ENCODE measurements at places on chromosomes 3 and 15.
A peak's percentile ranks its signal among the peaks of the same experiment; 100 is the strongest.

DNA sequence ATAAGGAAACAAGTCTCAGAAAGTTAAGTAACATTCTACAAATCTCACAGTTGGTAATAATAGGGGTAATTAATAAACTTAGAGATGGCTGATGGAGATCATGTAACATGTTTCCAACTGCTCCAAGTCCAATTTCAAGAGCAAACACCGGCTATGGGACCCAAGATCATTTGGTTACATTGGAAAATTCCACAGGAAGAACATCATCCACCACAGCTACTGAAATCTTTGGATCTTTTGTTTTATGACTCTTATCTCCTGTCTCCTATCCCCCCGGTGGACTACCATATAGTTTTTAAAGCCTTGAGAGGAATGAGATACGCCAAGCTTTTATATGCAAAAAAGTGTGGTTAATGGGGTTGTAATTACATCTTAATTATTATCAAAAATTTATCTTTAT lies 216.1 kb downstream of the WNT5A start:
- no peak for DNase-seq

- DNase-seq = no peak
These were observed 64.4 kb upstream of the TPM1 start for GRCh38 chr15:62977952-62978811.

GRCh38 chr3:169213956-169214355 lies 449.6 kb downstream of the MECOM start:
- DNase-seq = no peak

DNA sequence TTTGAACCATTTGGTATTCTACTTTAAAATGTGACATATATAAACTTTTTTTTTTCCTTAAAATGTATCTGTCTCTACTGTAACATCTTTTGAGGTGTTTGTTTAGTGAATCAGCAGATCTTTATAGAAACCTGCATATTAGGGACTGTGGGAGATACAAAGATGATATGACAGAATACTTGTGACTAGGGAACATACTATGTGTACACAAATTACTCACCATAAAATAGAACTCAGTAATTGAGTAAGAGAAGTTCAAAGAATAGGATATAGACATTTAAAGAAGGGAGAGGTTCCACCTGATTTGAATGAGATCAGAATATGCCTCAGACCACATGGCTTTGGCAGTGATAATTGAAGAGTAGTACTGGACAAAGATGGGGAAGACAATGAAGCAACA lies 47.9 kb downstream of the ATP2C1 start:
- no peak for DNase-seq

- DNase-seq = no peak
These were observed 43.7 kb upstream of the CFAP20DC start for GRCh38 chr3:59093521-59093920.

DNA sequence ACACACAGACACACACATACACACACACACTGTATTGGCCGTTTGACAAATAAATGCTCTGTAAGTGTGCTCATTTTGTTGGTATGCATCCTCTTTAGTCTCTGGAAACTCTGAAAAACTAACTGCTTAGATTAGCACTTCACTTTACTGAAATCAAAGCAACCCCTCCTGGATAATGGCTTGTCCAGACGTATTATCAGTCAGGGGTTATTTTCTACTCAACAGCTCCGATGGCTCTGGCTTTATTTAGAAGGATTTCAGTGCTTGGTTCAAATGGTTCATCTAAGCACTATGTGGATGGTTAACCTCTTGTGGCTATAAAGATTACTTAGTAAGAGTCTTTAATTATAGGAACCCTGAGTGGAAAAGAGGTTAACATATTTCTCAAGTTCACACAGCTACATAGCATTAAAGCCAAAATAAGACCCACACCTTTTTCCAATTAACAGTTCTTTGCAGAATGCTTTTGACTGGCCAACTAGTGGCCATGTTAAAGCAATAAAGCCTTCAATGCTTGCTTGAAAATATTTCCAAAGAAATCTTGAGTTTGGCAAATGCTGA lies 516.1 kb upstream of the NAALADL2 start:
- no peak for DNase-seq

GRCh38 chr3:61646851-61647525 lies 85.6 kb downstream of the PTPRG start:
- DNase-seq = no peak

DNA sequence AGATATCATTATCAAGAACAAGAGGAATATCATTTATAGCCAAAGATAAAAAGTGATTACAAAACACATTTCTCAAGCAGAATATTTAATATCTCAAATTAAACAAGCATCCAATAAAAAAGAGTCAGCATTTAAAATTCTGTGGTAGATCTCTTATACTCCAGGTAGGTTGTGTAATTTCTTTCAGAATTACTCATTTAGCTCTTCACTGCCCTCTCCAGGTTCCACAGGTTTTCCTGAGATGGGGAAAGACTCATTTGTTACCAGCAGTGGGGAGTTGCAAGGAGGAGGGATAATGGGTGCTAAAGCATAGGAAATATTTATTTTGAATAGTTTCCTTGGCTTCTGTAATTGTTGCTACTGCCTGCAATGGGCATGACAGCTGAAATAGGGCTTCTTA lies 83.1 kb upstream of the RASGRP1 start:
- DNase-seq = no peak

DNA sequence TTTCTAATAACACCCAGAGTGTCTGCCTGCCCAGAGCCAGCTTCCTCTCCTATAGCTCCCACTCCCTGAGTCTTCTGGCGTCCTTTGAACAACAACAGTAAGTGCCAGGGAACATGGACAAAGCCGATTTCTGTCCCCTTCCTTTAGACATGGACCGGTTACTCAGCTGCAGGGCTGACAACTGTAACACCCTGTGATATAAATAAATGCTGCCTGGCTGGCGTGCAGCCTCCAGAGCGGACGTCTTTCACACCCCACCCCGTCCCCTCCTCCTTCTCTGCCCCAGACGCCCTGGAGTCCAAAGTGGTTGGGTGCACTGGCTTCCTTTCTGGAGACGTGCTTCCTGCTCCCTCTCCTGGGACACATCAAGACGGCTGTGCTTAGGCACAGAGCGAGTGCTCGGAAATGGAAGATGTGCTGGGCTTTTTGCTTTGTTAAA lies 281.9 kb upstream of the LRRFIP2 start:
- DNase-seq = no peak

DNA sequence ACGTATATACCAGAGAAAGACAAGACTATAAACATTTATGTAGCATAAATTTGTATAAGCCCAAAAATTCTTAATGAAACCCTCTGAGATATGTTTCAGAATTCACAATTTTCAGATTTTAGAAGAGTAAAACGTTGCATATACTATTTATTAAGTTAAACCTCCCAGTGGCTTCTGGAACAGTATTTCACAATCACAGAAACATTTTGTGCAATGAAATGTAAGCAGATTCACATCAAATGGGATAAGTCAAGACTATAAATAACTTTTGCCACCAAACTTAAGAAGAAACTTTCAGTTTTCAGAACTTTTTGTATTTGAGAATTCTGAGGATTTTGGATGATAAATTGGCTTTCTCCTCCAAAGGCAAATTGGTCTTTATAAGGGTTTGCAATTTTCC lies 9.2 kb downstream of the SLTM start:
- no peak for DNase-seq

GRCh38 chr15:73882761-73883419 lies 9.5 kb downstream of the TBC1D21 start:
- no peak for DNase-seq

- no peak for DNase-seq
These were observed 26.3 kb downstream of the FEM1B start for GRCh38 chr15:68303560-68304436.

GRCh38 chr3:105608623-105609022 lies 241.9 kb downstream of the ALCAM start:
- no peak for DNase-seq

DNA sequence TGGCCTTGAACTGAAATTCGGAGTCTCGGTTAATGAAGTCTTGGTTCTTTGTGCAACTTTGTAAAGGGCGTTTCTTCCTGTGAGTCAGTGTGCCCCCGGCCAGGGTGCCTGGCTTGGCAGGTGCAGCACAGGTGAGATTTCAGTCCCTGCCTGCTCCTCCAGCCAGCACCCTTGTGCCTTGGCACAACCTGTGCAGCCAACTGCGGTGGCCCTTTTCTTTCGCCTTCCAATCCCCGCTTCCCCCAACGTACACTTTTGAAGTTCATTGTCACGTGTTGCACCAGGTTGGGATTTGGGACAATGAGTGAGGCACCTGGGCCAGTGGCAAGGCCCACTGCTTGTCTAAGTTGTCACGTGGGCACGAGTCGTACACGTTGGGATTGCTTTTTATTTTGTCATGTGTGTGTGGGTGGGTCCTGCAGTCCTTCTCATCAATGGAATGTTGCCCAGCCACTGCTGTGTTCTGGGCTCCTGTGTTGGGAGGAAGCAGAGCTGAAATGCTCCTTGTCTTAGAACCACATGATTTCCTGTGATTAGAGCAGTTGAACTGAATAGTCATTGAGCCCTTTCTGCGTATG lies 242.9 kb upstream of the BHLHE40 start:
- no peak for DNase-seq

- DNase-seq = no peak
These were observed 63.9 kb downstream of the NFKBIZ start for GRCh38 chr3:101913168-101913567.

DNA sequence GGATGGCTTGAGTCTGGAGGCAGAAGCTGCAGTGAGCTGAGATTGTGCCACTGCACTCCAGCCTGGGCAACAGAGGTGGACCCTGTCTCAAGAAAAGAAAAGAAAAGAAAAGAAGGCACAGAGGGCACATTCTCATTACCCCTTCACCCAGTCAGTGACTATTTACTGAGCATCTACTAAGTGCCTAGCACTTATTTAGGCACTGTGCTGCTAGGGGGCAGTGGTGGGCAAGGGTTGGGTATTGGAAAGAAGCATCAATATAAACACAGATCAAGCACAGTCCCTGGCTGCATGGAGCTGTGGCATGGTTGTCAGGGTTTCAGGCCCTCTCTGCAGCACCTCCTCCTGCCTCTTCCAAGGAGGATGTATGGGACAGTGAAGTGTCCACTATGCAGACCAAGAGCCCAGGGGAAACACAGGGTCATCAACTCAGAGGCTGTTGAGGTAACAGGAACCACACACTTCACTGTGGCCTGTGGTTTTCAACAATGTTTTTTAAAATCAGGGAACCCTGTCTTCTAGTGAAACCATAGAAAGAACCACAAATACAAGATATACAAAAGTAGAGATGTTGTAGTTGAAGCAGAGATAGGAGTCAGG lies 138.5 kb downstream of the RAB11A start:
- DNase-seq = no peak

DNA sequence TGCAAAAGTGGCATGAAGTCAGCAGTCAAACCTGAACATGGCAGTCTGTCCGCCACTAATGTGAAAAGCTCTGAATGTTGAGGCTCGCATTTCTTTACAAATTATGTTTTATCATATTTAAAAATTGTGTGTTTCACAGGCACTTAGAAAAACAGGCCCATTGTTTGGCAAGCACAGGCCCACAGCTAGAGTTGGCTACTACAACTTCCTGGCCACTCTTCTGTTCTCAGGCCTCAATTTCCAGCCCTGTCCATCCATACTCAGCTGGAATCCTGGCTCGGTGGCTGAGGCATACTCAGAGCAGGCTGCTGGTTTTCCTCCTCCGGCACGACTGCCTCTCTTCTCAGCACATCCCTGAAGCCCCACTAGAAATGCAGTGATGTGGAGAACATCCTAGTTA lies 44.3 kb downstream of the C2CD4B start:
- no peak for DNase-seq

DNA sequence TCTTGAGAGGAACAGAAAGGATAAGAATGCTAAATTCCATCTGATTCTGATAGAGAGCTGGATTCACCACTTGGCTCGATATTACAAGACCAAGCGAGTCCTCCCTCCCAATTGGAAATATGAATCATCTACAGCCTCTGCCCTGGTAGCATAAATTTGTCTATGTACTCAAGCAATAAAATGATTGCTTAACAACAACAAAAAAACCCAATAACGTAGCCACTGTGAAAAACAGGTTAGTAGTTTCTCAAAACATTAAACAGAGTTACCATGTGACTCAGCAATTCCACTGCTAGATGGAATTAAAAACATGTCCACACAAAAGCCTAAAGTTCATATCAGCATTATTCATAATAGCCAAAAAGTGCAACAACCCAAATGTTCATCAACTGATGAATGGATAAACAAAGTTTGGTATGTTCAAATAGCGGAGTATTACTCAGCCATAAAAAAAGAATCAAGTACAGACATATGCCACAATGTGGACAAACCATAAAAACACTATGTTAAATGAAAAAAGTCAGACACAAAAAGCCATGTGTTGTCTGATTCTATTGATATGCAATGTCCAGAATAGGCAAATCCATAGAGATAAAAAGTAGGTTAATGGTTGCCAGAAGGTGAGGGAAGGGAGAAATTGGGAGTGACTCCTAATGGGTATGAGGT lies 16.8 kb downstream of the BCL2L10 start:
- DNase-seq = no peak

DNA sequence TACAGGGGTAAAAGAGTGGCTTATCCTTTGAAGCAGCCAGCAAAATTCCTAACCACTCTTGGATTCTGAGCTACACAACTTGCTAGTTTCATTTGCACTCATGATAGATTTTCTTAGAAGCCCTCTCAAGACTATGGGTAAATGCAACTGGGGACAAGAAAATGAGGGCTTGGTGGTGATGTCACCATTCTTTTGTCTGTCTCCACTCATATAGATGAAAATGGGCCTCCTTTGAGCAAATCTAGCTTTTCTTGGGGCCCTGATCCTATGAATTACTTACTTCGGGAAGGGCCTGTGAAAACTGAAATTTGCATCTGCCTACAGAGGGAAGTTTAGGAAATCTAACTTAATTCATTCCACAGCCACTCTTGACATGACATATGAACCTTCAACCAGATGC lies 486.3 kb downstream of the MAGI1 start:
- no peak for DNase-seq

DNA sequence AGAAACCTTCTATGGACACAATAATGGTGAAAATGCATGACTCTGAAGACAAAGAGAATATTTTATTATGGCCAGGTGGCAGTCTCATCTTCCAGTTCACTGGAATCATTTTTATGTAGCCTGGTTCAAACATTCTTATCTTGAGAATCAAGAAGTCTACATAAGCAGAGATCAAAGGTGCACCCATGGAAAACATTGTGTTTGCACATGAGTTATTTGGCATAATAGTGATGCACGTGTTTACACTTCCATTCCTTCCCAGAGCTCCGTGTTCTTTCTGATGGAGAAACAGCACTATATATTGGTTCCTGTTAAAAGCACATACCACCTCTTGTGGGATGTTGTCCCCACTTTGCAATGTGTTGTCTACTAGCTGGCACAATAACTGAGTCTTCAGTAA lies 572.2 kb downstream of the GRM7 start:
- no peak for DNase-seq

- peak; percentile 19 for DNase-seq
These were observed 12.1 kb downstream of the CHRNA7 start for GRCh38 chr15:32042269-32042972.

DNA sequence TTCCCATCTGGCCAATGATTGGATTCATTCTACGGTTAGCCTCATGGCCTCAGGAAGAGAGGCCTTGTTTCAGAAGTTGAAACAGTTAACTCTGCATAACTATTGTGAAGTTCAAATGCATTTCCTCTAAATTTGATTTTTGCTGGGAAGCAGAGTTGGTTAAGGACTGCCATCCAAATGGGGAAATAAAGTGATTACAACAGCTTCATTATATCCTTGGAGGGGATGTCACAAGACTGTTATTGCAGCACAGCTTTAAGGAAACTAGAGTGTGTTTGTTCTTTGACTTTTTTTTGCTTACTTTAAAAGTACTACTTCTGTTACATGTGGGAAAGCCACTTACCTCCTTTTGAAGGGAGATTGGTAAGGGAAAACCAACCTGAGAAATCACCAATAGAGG lies 164.8 kb downstream of the AKAP13 start:
- no peak for DNase-seq

GRCh38 chr3:31977736-31978135 lies 3.3 kb downstream of the OSBPL10 start:
- no peak for DNase-seq

Data from NCI-H1105 treated with DMSO at 0.1 percent for 48 hours (cell line).